ENCODE measurements at places on chromosomes 11 and 22.

DNA sequence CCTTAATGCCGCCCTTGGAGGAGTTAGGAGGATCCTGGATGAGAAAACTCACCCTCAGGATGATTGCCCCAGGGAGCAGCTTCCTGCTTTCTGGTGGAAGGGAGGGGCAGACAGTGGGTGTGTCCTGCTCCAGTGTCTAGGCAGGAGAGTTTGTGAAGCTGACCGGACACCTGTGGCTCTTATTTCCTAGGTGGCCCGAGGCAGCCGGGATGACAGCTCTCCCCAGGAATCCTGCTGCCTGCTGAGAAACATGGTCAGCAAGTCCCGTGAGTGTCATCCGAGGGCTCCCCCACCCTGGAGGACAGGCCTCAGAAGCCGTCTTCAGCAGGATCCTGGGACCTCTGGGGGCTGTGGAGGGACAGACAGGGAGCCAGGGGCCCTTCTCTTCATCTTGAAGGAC, 50.4 kb downstream of the ST3GAL4 start:
- no peak for DNase-seq

- DNase-seq, result no peak
Measured at GRCh38 chr22:36753916-36754315, 22.0 kb downstream of the IFT27 start.

DNA sequence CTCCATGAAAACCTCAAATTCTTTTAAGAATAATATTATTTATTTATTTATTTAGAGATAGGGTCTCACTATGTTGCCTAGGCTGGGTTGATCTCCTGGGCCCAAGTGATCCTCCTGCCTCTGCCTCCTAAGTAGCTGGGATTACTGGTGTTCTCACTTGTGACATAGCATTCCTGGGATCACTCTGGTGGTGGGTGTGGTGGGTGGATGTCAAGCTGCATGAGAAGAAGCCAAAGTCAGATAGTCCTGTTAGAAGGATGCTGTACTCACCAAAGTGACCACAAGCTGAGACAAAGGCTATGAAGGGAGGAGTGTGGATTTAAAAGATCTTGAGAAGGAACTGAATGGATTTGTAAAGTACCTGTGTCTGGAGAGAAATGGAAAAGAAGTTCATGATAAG, 87.9 kb upstream of the SPON1 start:
- no peak for DNase-seq

DNA sequence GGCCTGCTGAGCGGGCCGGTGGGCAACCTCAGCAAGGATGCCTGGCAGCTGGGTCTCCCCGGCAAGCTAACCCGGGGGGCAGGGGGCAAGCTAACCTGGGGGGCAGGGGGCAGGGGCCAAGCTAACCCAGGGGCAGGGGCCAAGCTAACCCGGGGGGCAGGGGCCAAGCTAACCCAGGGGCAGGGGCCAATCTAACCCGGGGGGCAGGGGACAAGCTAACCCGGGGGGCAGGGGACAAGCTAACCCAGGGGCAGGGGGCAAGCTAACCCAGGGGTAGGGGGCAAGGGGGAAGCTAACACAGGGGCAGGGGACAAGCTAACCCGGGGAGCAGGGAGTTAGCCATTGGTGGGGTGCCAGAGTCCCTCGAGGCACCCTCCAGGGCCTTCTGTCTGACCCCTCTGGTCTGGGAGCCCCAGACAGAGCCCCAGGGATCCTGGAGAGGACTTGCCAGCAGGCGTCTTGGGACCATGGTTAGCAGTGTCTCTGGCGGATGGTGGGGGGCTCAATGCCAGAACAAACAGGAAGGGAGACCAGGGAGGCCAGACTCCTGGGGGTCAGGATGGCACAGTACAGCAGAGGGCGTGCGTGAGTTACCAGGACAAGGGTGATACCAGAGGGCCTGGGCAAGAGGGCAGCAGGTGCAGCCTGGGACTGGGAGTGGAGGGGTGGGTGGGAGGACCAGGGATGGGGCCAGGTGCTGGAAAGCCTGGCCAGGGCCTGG, 16.1 kb downstream of the IGF2 start:
- DNase-seq, result no peak

DNA sequence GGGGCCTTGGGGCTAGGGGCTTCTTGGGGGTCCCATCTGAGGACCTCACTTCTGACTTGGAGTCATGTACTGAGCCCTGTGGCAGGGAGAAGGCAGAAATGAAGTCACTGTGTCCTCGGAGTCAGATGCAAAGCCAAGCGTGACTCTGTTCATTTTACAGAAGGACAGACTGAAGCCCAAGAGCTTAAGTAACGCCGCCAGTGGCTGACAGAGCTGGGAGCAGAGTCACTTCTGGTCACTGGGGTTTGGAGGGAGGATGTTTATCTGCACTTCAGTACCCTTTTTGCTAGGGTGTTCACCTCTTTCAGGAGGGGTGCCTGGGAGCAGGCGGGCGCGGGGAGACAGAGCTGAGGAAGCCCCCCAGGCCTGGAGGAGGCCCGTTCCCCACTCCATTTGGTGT, 10.7 kb downstream of the CD6 start:
- DNase-seq, result no peak
